ENCODE measurements at places on chromosomes 13 and 19.

GRCh38 chr19:7970716-7971448 is 27.4 kb upstream of the TIMM44 start:
- no peak for DNase-seq

- DNase-seq: no peak
Observed at GRCh38 chr19:5693195-5694166, 3.4 kb downstream of the RPL36 start.

DNA sequence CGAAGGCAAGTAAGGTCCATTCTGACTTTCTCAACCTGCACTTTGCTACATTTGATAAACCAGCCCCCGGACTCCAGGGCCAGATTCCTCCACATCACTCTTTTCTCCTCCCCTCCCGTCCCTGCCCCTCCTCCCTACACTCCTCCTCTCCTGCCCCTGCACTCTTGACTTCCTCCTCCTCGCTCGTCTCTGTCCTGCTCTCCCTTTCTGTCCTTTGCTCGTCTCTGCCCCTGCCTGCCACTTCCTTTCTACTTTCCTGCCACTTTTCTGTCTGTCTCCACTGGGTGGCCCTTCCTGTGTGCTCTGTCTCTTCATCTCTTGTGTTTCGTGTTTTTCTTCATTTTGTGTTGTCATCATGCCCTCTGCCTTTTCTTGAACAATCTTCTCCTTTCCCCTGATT is 7.0 kb downstream of the U2AF2 start:
- no peak for DNase-seq

GRCh38 chr19:18514800-18515682 is 6.8 kb downstream of the ELL start:
- no peak for DNase-seq

- DNase-seq: no peak
Observed at GRCh38 chr13:59012731-59013130, 1151.0 kb downstream of the DIAPH3 start.

GRCh38 chr13:109165417-109165904 is 536.0 kb downstream of the MYO16 start:
- no peak for DNase-seq

- DNase-seq: peak; percentile 29
Observed at GRCh38 chr19:33302175-33302973, at the start of gene CEBPA. Gene CEBPA (minus strand): TSS chr19:33302534. CDS start chr19:33302414, 120 bp downstream.

DNA sequence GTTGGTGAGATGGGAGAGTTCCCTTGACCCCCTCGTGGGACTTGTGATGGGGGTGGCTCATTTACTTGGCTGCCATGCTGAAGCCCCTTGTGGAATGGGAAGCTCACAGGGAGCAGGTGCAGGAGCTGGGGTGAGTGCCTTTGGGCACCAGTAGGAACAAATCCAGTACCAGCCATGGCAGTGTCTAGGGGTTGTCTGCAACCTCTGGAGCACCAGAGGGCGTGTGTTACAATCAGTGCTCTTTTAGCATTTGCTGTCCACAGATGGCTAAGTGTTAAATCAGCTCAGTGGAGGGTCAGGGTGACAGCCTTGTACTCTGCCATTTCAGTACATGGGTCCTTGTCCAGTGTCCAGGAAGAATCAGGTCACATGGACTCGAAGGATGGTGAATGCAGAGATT is 75.6 kb downstream of the ATP8A2 start:
- no peak for DNase-seq

- no peak for DNase-seq
Observed at GRCh38 chr13:31022928-31023530, 90.6 kb downstream of the TEX26 start.

- DNase-seq: no peak
Observed at GRCh38 chr13:30802501-30802900, 67.2 kb downstream of the ALOX5AP start.

Data from stimulated activated CD8-positive, alpha-beta memory T cell treated with anti-CD3 and anti-CD28 coated beads, Interleukin-4, amount 100 ng/mL, for 1 hour (primary cell).